NCI-H2029 (cell line): ENCODE measurements at places on chromosomes 4 and X.

DNA sequence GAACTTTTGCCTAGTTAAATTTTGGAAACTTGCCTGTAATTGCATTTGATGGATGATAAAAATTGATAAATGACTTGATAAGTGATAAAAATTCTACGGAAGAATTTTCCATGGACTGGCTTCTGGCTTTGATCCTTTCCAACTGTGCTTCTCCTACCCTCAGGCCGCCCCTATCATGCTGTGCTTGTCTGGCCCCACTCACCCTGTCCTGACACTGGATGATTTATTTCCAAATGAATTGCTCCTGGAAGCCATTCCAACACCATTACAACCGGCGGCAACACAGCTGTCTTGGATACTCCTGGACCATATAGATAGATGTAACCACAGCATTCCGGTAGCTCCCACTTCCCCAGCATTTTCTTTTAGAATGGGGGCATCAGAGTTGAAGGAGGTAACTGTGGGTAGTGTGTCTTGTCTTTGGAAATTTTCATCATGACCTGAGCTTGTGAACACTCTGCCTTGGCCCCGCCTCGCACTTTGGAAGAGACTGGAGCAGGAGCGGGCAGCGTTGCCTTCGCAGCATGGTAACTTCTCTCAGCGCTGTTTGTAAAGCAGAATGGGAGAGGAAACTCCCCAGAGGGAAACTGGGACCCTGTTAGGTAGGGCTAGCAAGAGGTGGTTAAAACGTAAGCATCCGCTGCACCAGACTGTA is 77.4 kb downstream of the TBL1X start:
- DNase-seq: no peak

DNA sequence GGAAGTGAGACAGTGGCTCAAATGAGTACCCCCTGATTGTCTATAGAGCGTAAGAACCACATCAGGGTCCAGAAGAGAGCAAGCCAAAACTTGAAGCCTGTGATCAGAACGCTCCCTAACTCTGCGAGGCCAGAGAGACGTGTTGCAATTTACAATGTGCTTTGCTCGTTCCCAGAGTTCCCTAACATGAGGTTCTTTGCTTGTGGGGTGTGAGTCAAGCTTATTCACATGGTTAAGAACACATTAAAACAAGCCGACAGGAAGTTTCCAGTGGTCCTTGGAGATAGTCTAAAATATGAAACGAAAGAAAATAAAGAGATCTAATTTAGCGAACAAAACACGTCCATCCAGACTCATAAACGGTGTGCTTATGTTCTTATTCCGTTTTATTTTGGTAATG is 702.3 kb downstream of the TRIML1 start:
- DNase-seq: no peak

GRCh38 chr4:143763587-143763986 is 63.1 kb upstream of the FREM3 start:
- DNase-seq: no peak

DNA sequence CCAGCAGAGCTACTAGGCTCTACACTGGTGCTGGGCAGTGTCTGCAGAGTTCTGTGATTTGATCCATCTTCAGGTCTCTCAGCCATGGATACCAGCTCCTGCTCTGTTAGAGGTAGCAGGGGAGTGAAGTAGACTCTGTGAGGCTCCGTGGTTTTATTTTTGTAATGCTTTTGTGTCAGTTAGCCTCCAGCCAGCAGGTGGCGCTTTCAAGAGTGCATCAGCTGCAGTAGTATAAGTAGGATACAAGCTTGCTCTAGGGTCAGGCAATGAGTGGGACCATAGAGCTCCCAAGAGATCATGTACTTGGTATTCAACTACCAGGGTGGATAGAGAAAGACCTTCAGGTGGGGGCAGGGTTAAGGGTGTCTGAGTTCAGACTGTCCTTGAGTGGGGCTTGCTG is 362.5 kb upstream of the TRAM1L1 start:
- no peak for DNase-seq

DNA sequence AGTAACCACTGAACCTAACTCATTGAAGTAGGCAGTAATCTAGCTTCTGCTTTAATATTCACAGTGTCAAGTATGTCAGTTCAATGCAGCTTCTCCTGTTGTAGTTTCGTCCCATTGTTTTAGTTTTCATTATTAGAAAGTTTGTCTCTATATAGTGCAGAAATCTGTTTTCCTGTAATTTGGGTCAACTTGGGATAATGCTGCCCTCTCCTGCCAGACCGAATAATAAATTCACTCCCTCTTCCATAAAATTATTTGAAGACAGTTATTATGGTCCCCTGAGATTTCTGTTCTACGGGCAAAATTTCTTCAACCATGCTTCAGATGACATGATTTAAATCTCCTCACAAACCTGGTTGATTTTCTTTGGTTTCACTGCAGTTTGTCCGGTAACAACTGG is 4.6 kb upstream of the LUZP4 start:
- no peak for DNase-seq

GRCh38 chrX:70360366-70360765 is 62.7 kb upstream of the GDPD2 start:
- DNase-seq: no peak

DNA sequence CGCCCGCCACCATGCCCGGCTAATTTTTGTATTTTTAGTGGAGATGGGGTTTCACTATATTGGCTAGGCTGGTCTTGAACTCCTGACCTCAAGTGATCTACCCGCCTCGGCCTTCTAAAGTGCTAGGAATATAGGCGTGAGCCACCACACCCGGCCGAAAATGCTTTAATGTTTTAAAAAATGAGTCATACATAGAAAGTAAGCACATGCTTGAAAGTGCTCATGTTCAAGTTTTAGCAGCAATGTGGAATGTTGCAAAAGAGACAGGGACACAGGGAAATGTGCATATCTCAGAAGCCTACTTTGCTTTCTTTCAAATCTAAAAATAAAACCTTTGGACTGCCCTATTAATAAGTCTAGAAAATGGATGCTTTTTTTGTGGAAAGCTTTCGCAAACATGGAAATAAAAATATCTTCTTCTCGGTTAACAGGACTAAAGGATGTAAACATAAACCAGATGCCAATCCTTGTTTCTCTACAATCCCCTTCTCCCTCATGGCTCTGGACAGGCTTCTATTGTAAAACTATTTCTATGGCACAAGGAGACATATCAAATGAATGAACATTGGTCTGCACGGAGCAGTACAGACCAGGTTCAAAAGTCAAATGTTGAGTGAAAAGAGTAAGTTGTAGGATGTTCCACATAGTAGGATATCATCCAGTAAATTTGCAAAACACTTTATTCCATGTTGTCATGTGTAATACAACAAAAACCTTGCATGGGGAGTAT is 15.0 kb downstream of the MECP2 start:
- no peak for DNase-seq

GRCh38 chr4:7902101-7902553 is 37.5 kb downstream of the AFAP1 start:
- DNase-seq: no peak

- DNase-seq: no peak
These were observed 199.2 kb downstream of the DCTD start for GRCh38 chr4:182717788-182718583.

DNA sequence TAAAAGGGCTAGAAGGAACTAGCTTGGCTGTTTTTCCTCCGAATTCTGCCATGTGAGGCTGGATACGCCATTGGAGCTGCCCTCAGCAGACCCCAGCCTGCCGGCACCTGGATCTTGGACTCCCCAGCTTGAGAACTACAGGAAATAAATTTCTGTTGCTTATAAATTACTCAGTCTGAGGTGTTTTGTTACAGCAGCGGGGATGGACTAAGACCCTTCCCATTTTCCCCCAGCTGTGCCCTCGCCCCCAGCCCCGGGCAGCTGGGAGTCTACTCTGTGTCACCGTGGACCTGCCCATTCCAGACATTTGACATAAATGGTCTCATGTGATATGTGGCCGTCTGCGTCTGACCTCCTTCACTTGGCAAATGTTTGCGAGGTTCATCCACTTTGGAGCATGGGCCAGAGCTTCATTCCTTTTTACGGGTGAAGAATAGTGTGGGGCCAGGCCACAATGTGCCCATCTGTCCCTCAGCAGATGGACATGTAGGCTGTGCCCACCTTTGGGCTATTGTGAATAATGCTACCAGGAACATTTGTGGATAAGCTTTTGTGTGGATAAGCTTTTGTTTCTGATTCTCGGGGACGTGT is 30.7 kb upstream of the SPON2 start:
- DNase-seq: no peak

DNA sequence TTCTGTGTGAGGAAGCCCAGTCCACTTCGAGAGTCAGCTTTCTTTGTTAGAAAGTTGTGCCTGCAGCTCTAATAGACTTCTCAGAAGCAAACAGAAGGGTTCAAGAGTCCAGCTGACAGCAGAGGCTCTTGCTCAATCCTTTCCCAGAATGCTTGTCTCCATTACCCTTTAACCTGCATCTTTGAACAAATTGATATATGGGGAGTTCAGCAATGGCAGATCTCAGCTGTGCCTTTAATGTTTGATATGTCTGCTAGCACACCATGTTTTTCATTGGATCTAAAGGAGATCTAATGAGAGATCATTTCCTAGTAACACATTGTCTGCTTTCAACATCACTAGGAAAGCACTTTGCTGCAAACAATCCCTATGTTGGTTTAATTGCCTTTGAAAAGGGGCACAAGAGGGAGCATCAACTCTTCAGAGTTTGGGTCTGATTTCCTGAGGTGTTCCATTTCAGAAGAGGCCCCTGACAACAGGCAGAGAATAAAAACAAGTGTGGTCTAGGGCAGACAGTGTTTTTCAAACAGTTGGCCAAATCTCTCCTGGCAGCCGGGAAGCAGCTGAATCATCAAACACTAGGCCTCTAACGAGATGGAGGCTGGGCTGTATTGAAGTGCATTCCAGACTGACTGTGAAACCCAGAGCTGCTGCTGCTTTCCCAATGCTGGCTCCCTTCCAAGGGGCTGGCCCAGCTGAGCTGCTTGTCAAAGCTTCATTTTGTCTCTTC is 55.5 kb downstream of the LUZP4 start:
- peak; percentile 92 for DNase-seq
